ENCODE measurements at places on chromosomes 3 and 15.
A peak's percentile ranks its signal among the peaks of the same experiment; 100 is the strongest.

DNA sequence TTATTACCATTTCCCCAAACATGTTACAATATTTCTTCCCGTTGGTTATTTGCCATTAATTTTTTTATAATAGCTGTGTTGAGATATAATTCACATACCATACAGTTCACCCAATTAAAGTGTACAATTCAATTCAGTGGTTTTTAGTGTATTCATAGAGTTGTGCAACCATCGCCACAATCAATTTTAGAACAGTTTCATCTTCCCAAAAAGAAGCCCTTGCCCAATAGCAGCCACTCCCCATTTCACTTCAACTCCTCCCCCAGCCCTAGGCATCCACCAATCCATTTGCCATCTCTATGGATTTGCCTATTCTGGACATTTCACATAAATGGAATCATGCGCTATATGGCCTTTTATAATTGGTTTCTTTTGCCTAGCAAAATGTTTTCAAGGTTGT is 225.1 kb downstream of the EPHB1 start:
- DNase-seq: no peak

DNA sequence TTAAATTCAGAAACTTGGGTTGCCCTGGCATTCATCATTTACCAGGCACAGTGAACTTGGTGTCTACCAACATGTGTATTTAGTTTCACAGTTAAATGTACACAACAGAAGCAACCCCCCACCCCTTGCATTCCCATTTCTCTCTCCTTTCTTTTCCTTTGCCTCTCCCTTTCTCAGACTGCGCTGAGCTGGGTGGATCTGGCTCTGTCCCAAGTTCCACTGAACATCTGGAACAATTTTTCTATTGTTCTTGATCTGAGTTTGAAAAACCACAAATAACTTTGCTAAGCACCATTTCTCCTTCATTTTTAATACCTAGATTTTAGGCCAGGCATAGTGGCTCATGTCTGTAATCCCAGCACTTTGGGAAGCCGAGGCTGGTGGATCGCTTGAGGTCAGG is 242.2 kb downstream of the ABHD5 start:
- DNase-seq: no peak

GRCh38 chr3:147428326-147428725 is 19.2 kb downstream of the ZIC1 start:
- DNase-seq: no peak

- no peak for DNase-seq
Measured at GRCh38 chr15:82742134-82742533, 32.5 kb upstream of the AP3B2 start.

DNA sequence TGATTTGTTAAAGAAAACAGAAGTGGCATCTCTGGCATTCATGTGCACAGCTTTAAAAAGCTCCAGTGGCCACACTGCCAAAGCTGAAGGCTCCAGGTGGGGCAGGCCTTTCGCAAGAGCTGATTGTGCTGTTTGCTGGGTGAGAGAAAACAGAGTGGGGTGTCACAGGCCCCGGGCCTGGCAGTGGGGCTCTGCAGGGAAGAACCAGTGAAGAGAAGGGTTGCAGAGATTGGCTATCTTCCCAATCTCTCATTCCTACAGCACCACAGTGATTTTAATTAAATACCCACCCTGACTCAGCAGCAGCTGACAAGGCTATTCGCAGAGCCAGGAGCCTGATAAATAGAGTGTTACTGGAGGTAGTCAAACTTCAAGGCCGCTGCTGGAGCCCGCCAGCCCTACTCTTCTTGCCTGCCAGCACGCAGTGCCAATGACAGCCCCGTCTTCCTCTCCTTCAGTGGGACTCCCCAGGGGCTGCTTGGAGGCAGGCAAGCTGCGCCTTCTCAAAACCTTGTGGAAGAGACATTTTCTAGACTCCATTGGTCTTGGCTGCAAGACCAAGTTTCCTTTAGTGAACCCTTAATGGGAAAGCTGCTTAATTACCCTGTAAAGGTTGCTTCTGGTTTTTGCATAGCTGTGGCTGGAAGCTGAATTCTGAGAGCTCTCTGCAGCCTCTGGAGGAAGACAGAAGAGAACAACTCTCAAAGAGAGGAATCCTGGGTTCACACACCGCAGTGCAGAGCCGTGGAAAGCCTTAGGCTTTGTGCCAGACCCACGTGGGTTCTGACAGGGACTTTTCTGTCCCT is 225.8 kb upstream of the SLCO3A1 start:
- no peak for DNase-seq

DNA sequence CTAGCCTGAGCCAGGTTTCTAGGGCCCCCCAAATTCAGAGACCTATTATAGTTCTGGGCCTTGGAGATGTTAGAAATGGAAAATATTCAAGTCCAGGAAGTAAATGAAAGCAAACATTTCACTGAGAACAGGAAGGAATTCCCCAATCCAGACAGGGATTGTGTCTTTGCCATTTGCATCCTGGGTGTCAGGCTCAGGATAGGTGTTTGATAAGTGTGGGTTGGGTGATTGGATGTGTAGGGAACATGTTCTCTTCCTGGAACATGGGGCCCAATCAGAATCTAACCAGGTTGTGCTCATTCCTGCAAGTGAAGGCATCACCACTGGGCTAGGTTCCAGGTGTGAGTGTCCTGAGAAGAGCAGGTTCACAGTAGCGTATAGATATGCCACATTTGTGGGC is 14.6 kb upstream of the LRRC2 start:
- DNase-seq: no peak

GRCh38 chr3:34011171-34012101 is 213.0 kb downstream of the PDCD6IP start:
- DNase-seq: no peak

- DNase-seq: no peak
Measured at GRCh38 chr3:38605981-38606380, 43.5 kb downstream of the SCN5A start.

GRCh38 chr3:69747511-69748258 is 8.4 kb downstream of the MITF start:
- DNase-seq: no peak

DNA sequence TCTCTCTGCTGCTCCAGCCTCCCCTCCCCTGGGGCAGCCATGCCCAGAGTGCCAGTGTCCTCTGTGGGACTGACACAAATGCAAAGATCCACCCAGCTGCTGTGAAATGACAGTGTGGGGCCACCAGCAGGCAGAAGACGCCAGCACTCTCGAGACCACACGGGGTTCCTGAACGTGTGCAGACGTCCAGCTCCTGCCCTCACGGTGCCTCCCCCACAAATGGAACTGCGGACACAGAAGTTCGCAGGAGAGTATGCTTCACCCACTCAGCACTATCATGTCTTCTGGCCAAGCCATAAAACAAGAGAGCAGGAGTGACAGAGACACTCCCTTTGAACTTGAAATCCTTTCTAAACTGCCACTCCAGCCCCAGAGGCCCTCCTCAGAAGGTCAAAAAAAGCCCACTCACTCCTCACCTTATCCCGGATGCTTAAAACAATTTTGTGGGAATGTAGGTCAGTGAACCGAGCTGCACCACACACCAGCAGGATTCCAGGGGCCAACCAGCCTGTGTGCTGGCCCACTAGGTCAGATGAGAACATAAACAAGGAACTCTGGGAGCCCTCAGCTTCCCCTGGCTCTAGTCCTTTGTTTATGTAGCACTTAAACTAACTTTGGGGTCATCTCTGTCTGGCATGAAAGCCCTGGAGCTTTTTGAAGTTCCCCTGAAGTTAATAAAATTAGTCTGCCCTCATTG is 112.6 kb downstream of the DNAJB8 start:
- DNase-seq: no peak

DNA sequence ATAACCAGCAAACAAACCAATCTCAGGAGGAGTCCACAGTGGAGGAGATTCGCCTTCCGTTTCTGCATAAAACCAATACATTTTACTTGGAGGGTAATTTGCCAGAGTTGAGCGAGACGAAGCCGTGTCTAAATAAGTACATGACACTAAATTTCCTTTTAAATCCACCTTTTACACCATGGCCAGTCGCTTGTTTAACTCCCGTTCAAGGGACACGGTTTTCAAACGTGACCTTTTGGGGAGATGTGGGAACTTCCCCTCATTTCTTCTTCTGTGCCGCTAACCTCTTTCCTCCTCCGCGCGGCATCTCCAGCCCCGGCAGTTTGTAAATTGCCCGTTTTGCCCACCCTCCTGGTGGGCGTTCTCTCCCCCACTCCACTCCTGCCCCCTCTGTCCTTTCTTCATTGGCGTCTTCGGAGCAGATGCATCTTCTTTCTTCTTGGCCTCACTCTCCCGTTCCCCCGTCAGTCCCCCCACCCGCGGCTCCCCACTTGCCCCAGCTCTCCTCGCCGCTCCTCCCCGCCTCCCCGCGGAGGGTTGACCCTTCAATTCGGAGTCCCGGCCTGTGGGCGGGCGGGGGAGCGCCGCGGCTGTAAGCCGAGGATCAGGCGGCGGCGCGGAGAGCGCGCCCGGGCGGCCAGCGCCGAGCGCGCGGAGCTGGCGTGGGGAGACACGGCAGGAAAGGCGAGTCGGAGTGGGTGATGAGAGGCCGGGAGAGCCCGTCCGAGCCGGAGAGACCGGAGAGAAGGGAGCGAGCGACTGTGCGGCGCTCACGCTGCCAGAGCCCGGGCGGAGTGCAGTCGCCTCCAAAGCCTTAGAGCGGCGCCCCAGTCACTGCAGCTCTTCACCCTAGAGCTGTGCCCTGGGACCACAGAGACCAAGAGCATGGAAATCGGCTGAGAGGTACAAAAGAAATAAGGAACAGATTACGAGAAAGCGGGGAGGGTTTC is at the start of gene NLGN1:
NLGN1 (plus strand) TSS at position 584 of the 950 bp plus-strand sequence.
- DNase-seq: peak; percentile 51

- DNase-seq: no peak
Measured at GRCh38 chr15:38376081-38376480, 77.8 kb upstream of the FAM98B start.

GRCh38 chr3:115651087-115651486 is 27.8 kb downstream of the GAP43 start:
- DNase-seq: no peak

GRCh38 chr3:11134794-11135193 is 19.5 kb upstream of the HRH1 start:
- DNase-seq: peak; percentile 17

GRCh38 chr3:99505646-99506269 is 132.6 kb upstream of the COL8A1 start:
- no peak for DNase-seq

- DNase-seq: peak; percentile 71
Measured at GRCh38 chr15:68924866-68925560, 5.3 kb upstream of the SPESP1 start.

GRCh38 chr15:63523306-63523990 is 19.1 kb downstream of the USP3 start:
- no peak for DNase-seq

DNA sequence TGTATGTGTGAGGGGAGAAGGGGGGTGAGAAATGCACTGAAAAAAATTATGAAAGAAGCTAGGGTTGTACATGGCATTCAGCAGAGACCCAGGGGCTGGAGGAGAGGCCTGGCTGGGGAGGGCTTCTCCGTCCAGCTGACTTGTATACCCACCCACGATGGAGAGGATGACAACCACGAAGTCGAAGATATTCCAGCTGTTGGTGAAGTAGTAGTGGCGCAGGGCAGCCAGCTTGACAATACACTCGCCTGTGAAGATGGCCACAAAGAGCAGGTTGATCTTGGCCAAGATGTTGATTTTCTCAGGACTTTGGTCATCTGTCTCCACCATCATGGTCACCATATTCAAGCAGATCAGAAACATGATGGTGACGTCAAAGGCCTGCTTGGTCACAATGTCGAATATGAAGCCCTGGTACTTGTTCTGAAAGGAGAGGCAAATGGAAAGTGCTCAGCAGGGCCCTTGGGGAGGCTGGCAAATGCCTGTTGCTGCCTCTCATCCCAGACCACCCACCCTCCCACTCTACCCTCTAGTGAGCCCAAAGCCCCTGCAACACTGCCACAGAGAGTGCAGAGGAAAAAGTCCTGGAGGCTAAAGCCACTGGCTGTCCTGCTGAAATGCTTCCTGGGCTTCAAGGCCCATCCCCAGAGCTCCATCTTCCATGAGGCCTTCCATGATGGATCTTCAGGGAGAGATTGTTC is 58.1 kb downstream of the EXOG start:
- peak; percentile 12 for DNase-seq

GRCh38 chr15:37773111-37773860 is 161.2 kb upstream of the TMCO5A start:
- no peak for DNase-seq

GRCh38 chr3:112230033-112230432 is 64.0 kb downstream of the SLC9C1 start:
- DNase-seq: no peak

- no peak for DNase-seq
Measured at GRCh38 chr3:4972652-4973643, 6.3 kb upstream of the BHLHE40 start.

DNA sequence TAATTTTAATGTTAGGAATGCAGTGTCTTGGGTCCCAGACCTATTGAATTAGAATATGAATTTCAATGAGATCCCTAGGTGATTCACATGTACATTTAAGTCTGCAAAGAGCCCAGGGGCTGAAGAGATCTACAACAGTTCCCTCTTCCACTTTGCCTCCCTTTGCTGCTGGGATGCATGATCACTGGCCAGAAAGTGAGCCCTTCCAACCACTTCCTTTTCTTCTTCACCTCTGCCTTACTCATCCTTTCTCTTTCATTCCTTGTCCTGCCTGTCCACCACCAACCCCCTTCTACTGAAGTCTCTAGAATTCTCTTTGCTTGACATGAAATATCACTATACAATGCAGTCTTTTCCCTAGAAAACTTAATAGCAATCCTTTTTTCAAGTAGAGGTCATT is 222.4 kb upstream of the LRIG1 start:
- DNase-seq: no peak

DNA sequence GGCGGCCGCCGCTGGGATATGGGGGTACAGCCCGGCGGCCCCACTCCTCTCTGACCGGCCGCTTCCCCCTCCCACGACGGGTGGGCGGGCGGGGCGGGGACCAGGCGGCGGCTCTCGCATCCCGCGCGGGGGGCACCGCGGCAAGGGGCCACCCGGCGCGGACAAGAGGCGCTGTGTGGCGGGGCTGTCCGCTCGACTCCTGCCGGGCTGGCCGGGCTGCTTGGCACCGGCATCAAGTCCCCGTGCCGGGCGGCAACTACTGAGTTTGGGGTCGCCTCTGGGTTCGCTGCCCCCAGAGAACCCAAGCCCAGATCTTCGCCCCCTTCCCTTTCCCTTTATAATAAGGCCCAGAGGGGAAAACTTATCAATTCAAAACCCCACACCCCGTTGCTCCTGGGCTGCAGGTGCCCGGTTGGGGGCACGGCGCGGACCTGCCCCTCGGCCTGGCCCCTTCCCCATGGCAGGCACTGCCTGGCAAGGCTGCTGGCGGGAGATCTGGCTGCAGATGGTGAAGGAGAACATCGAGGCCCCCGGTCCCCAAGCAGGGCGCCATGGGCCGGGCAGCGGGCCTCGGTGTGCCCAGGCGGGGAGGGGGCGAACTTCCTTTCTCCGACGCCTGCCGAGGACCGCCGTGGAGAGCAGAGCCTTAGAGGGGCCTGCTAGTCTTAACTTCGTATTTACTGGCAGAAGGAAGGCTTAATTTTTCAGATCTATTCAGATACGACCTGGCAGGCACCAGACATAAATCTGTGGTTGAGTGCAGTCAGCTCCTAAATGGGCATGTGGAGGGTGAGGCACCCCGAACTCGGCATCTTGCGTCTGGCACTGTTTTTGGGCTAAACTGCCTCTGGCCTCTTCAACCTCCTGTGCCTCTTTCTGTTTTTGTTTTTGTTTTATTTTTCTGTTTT is 911 bp downstream of the APBA2 start:
- DNase-seq: no peak

GRCh38 chr15:78192826-78193594 is 41.4 kb downstream of the ACSBG1 start:
- peak; percentile 43 for DNase-seq

- no peak for DNase-seq
Measured at GRCh38 chr15:83747050-83747717, 93.3 kb downstream of the ADAMTSL3 start.

GRCh38 chr3:14570089-14570488 is 29.9 kb upstream of the GRIP2 start:
- DNase-seq: no peak

Data from activated CD8-positive, alpha-beta memory T cell treated with anti-CD3 and anti-CD28 coated beads, Interleukin-2, amount 50 U/mL, for 48 hours (primary cell).